ENCODE measurements at places on chromosomes 6 and 20.

DNA sequence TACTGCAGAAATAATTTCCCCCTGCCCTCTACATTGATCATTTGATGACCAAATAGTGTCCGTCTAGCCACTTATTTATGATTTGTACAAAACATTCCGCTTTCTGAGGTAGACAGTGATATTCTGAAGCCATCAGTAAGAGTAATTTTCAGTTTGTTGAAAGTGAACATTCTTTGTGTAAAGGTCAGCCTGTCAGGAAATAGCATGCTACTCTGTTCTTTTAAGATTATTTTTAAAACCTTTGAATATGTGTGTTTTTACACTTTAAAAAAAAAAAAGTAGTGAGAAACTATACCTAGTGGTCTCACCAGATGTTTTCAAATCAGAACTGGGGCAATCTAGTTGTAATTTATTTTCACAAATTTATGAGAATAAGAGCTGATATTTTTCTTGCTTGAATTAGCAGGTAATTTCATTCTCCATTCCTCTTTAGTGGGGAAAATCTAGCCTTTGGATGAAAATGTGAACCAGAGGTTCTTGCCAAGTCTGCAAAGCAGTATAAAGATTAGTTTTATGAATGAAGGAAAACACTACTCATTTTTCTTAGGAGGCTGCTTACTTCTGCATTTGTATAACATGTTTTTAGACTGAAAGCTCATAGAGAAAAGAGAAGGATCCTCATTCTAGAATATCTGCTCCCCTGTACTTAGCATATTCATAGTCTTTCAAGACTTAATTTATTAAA, 12.1 kb upstream of the REV3L start:
- no peak for DNase-seq

- DNase-seq, result no peak
Measured at GRCh38 chr6:137709424-137710236, 157.4 kb upstream of the TNFAIP3 start.

DNA sequence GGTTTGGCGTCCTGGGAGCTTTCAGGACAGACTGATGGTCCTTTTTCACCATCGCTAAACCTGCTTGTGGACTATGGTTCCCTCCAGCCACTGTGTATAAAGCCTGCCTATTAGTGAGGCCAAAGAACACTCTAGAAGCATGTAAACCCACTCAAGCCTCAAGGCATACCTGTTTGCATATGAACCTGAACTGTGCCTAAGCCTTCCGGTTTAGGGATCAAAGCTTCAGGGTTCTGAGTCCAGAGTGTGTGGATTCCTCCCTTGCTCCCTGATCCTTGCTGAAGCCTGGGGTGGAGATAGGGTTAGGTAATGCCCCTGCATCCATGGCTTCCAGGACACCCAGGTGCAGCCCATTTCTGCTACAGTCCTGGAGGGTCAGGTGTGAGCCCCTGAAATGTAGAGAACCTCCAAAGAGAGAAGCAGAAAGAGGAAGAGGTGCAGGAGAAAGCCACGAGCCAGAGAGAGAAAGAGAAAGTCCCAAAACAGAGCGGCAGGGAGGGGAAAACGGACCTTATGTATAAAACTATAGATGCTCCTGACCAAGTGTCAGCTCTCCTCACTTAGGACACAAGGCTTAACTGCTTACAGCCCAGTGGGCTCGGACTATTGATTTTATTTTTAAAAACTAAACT, 93.3 kb downstream of the SCML4 start:
- DNase-seq, result no peak

DNA sequence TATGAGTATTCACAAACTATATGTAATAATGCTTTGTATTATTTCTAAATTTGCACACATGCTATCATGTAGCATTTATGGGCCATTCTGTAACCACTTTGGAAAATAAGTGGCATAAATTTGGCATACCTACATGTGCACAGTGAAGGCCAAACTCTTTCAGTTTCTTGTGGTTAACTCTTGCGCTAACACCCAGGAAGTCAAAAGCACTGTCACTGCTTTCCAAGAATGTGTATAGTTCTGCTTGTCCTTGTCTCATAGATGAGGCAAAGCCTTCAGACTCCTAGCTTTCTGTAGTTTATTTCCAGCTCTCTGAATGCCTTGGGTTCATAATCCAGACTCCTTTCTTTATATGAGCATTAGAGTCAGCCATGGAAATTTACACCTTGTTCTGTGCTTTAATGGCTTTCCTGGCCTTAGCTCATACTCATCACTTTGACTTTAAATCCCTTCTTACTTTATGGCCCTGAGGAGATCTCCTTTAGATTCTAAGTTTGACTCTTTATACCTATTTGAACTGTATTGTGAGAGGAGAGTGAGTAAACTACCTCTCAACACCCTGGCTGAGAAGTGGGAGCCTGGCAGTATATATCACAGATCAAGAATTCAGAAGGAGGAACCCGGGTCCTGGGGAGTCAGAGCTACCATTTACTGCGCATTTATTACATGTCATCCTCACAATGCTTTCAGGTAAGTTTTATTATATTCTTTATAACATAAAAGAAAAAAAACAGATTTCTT, 949 bp upstream of the SLC17A3 start:
- DNase-seq, result no peak

GRCh38 chr6:96086745-96087144, 71.0 kb downstream of the FUT9 start:
- no peak for DNase-seq

DNA sequence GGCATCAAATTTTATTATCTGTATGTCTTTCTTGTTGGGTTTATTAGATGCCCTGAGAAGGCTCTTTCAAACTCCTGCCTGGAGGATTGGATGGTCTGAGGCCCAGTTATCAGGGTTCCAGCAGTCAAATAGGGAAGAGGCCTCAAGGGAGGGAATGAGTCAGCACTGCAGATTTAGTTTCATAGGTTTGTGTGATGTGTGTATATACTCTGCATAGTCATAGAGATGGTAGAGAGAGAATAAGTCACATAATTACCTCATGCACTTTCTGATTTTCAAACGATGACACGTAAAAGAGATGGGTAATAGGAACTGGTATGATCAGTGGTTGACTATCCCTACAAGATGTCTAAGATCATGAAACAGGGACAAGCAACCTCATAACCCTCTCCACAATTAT, 82.1 kb downstream of the ADAT2 start:
- no peak for DNase-seq

GRCh38 chr6:79964607-79965081, 17.3 kb upstream of the ELOVL4 start:
- no peak for DNase-seq

DNA sequence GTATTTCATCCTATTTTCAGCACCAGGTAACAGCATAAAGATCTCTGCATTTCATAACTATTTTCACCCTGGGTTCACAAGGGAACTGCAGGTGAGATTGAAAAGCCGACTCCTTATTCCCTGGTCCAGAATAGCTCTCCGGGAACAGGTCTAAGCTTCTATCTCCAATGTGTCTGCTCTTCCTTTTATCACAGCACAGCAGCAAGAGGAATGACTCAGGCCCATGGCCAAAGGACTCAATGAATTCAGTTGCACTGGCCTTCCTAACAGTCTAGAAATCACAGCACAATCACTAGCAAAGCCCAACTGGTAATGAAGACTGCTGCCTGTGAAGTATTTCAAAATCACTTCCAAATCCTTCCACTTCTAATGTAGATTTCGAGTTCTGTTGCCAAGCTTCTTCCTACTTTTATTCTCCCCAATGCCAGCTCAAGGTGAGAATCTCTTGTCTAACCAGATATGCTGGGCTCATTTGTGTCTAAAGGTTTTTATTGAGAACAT, 30.7 kb downstream of the HMGN3 start:
- no peak for DNase-seq

DNA sequence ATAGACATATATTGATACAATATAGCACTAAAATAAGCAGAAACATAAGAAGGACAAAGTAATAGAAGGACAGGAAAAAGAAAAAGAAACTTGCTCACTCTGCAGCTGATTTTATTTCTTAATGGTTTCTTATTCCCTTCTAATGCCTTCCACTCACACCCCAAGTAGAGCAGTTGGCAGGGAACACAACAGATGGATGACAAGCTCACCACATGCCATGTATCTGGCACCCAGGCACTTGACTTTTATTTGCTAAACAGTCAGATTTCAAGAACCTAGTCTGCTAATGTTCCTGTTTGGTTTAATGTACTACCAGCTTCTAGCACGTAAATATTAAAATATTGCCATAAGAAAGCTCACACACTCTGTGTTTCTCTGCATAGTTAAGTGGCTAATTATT, 87.1 kb downstream of the COL19A1 start:
- no peak for DNase-seq

DNA sequence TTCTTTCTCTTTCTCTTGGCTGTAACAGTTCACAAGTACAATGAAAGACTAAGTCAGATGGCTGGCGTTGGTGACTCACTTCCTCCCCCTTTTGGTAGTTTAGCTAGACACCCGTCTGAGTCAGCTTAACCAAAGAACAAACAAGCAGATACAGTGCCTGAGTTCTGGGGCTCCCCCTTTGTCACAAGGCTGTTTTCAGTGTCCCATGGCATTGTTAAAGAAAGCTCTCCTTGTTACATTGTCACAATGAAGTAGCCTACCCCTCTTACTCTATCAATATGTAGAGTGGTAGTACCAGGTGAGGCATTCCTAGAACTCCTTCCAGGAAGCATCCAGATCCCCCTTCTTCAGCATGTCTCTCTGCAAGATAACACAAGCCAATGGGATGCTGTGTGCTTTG, 38.6 kb downstream of the KIAA0408 start:
- peak; percentile 59 for DNase-seq

DNA sequence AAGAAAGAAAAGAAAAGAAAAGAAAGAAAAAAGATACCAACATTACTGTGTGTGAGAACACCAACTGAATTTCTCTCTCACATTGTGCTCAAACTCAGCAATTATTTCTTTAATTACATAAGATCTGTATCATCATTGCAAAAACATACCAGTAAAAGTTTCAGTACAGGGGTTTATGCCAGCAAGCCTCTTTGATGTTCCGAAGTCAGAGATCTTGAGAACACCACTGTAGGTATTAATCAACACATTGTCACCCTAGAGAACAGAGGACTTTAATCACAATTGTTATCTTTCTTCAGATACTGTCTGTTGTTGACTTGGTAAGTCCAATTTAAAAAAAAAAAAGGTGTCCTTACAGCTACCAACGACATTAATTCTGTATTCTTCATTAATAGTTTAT, 60.9 kb upstream of the MAP7 start:
- no peak for DNase-seq
